ENCODE measurements at places on chromosomes 2 and 18. TPM values are rescaled to one million over a fixed set of nuclear protein-coding genes. Genes with fewer than 3 reads are reported as not detected.

DNA sequence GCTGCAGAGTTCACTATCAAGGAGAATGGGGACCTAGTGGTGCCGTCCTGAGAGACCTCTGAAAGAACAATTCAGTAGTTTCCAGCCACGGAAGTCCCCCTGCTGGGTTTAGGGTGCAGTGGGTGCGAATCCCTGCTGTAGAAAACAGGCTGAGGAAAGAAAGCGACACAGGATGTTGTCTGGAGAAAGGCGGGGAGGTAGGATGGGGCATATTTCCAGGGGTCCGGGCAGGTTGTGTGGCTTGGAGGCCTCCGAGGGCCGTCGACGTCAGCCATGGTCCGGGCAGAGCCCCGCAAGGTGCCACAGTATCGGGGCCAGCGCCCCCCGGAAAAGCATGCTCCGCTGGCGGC, 807 bp upstream of the CREB1 start:
- no peak for DNase-seq

DNA sequence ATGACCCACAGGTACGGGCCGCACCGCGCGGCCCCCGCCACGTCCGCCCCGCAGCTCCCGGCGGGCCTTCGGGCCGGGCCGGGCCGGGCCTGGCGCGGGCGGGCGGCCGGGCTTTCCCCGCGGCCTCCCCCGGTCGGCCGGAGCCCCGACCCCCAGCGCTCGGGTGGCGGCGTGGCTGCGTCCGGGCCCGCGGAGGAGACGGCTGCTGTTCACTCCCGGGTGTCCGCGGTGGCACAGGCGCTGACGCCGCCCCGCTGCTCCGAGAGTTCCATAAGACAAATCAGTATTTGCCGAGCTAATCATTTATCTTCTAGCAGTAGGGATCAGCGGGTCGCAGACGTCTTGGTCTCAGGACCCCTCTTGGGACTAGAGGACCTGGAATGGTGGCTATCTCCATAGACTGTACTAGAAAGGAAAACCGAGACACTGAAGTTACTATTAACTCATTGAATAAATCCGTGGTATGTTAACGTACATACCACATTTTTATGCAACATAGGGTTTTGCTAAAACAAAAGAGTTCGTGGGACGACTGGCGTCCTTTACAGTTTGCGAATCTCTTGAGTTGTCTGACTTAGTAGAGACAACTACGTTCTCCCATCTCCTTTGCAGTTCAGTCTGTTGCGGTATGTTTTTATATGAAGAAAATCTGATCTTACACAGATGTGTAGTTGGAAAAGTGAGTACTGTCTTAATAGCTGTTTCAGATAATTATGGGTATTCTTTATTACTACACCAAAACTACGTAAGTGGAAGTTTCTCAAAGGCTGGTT, 500 bp downstream of the LIMS1 start:
- no peak for DNase-seq

DNA sequence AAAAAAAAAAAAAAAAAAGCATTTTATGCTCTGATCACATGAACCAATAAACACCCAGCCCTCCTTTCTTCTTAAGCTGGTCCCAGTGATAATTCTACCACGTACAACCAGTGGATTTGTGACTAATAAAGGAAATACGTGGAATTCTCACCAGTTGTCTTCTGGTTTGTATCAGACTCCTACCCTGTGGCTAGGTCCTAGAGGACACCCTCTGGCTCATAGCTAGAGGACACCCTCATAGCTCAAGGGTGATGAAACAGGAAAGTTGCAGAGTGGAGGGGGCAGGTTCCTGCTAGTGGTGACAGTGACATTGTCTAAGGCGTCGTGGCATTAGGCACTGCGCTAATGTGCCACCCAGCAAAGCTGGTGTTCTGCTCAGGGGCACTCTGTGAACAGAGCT, 167.8 kb downstream of the BCL11A start:
- no peak for DNase-seq

DNA sequence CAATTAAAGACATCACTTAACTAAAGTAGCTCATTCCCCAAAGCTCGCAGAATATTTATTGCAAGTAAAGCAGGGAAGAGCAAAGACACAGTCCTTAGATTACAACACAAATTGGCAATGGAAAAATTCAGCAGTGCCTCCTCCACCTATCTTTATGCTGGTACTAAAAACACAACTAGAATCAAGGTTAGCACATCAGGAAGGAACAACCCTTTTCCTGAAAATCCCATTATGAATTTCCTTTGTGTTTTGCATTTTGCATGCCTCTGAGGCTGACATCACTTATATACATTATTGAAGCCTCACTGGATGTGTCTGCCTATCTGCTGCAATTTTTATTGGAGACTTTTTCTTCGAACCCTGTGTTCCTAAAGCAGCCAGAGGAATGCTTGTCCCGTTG, 193.8 kb upstream of the STK17B start:
- no peak for DNase-seq

DNA sequence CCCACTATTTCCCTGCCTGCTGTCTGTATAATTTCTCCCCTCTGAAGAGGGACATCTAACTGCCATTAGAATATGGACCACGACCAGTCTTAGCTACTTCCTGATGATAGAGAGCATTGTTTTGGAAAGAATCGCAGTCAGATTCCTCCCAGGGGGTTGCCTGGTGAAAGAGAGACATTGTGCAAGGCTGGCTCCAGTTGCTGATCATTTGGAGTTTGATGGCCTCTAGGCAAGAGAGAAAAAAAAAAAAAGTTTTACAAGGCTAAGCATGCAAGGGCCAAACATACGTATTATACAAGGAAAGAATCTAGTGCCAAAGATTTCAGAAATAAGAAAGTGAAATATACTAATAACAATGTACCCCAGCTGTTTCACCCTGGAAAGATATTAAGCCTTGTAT, 182.2 kb downstream of the CMPK2 start:
- no peak for DNase-seq

Gene CAMKMT
- total RNA-seq, result 11.0 TPM
